Mesenchymal stem cell (in vitro differentiated cells and primary cell): ENCODE measurements at places on chromosomes 4 and X.

GRCh38 chr4:105129286-105130040, 17.2 kb upstream of the TET2 start:
- no peak for DNase-seq
- no peaks in the 10 kb centered on the region for H3K36me3 ChIP-seq
- no peak overlapping the region for H3K4me3 ChIP-seq
- no peaks in the 10 kb centered on the region for H3K4me1 ChIP-seq
- no peak overlapping the region for H3K27ac ChIP-seq

DNA sequence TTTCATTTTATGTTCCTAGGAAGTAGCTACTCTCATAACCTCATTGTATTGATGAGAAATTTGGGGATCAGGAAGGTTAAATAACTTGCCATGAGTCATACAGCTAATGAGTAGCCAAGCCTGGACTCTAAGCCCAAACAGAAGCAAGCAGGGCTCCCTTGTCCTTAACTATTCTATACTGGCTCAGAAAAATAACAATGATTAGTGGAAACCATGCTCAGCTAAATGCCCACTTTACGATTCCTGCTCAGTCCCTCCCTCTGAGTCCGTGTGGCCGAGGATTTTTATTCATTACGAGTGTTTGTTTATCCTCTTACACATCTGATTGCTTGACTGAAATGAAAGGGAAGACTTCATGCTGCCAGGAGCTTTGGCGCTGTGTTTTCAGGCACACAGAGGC, 100.9 kb downstream of the SLC34A2 start:
- no peaks in the 10 kb centered on the region for H3K36me3 ChIP-seq
- H3K4me3 ChIP-seq = no peak overlapping the region
- H3K27me3 ChIP-seq = no peaks in the 10 kb centered on the region
- H3K4me1 ChIP-seq = peaks cover 3% of the 10 kb centered on the region
- peak overlapping the region; percentile 18 for H3K27ac ChIP-seq

DNA sequence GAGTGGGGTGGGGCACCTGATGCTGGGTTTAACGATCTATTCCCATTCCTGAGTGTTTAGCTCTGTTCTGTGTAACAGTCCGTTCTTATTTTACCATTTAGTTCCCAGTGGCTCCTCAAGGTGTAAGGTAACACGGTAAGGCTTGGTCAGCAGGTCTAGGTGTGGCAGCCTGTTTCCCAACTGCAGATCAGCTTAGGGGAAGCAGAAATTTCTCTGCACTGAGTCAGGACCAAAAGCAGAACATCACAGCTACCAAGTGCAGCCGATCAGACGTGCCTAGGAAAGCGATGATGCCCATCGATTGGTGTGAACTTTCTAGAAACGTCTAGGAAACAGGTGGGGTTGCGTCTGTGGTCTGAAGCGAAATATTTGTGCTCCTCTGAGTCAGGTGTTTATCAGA, 240.1 kb downstream of the STIM2 start:
- H3K27me3 ChIP-seq = peaks cover 39% of the 10 kb centered on the region
- no peaks in the 10 kb centered on the region for H3K36me3 ChIP-seq
- H3K4me3 ChIP-seq = no peak overlapping the region
- DNase-seq = no peak
- no peak overlapping the region for H3K27ac ChIP-seq
- H3K4me1 ChIP-seq = no peaks in the 10 kb centered on the region

DNA sequence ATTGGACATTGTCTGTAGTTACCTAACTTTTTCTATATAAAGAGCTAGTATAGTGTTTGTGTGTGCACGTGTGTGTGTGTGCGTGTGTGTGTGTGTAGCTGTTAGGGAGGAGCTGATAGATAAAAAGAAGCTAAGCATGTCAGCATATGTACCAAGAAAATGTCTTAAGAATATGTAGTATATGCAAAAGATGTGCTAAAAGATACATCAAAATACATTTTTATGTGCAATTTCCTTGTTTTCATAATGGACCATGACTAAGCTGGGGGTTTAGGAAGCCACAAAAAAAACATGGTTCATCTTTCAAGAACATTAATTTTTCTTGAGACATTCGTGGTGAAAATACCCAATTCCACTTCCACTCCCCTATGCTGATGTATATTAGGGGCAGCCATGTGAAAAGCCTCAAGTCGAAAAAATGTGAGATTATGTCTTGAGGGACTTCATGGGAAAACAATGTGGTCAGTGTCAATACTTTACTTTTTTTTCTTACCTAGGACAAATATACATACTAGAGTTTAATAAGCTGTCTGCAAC, 1599.7 kb downstream of the ARAP2 start:
- no peaks in the 10 kb centered on the region for H3K4me1 ChIP-seq
- H3K27ac ChIP-seq = no peak overlapping the region
- DNase-seq = no peak
- H3K36me3 ChIP-seq = no peaks in the 10 kb centered on the region

- DNase-seq = no peak
- H3K36me3 ChIP-seq = no peaks in the 10 kb centered on the region
- H3K4me3 ChIP-seq = peak overlapping the region; percentile 50
- peaks cover 5% of the 10 kb centered on the region for H3K4me1 ChIP-seq
- H3K27ac ChIP-seq = no peak overlapping the region
These were observed 100.6 kb downstream of the NHS start for GRCh38 chrX:17475449-17476217.

DNA sequence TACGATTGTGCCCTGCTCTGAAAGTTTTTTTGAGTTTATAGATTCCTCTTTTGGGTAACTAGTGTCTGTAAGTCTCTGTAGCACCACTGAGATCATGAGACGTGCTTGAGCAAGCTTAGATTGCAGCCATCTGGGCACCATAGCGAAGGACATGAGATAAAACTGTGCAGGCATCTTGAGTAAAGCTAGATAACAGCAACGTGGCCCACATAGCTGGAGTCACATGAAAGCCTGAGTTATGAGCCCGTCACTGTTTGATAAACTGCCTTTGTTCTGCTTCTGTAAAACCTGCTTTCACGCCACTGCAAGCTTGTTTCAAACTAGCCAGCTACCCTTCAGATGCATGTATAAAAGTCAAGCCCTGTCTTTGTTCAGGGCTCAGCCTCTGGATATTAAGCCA, 359.1 kb upstream of the CXorf51A start:
- no peak overlapping the region for H3K4me3 ChIP-seq
- H3K4me1 ChIP-seq = no peaks in the 10 kb centered on the region
- DNase-seq = no peak
- no peaks in the 10 kb centered on the region for H3K27me3 ChIP-seq
- no peak overlapping the region for H3K27ac ChIP-seq

DNA sequence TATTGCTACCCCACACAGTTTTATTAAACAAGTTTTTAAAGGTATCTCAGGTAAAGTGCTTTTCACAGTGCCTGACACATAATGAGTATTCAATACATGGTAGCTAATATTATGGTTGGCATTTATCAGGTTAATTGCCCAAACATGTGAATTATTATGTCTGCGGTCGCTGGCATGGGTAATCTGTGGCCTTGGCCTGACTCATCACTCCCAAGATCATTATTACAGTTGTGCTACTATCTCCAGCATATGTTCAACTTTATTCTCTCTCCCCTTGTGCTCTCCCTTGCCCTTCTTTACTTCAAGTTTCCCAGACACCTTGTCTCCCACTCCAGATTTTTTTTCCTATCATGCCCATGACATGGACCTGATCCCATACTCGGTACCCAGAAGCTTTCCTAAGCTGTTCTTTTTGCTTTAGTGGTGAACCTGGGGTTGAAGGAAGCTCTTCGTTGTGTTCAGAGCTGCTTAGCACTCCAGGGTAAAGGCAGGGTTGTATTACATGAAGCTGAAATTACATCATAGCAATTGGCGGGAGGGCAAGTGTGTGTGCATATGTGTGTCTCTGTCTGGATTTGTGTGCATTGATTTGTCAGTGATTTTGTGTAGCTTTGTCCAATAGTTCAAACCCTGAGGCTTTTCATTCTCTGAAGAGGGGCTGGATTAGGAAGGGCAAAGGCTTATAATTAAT, 176.5 kb upstream of the NRK start:
- no peak overlapping the region for H3K27ac ChIP-seq
- no peaks in the 10 kb centered on the region for H3K27me3 ChIP-seq
- H3K4me1 ChIP-seq = no peaks in the 10 kb centered on the region
- no peak for DNase-seq
- no peak overlapping the region for H3K4me3 ChIP-seq
- H3K36me3 ChIP-seq = no peaks in the 10 kb centered on the region

- no peaks in the 10 kb centered on the region for H3K27me3 ChIP-seq
- H3K4me1 ChIP-seq = no peaks in the 10 kb centered on the region
- H3K4me3 ChIP-seq = no peak overlapping the region
- H3K27ac ChIP-seq = no peak overlapping the region
- H3K36me3 ChIP-seq = no peaks in the 10 kb centered on the region
These were observed 414.4 kb downstream of the AFF2 start for GRCh38 chrX:148914783-148915182.

GRCh38 chrX:5490786-5491563, 737.7 kb downstream of the NLGN4X start:
- no peaks in the 10 kb centered on the region for H3K36me3 ChIP-seq
- H3K27me3 ChIP-seq = no peaks in the 10 kb centered on the region
- no peaks in the 10 kb centered on the region for H3K4me1 ChIP-seq
- H3K4me3 ChIP-seq = no peak overlapping the region
- DNase-seq = no peak

- peaks cover 6% of the 10 kb centered on the region for H3K27me3 ChIP-seq
- DNase-seq = peak; percentile 97
- H3K36me3 ChIP-seq = peaks cover 5% of the 10 kb centered on the region
- H3K4me3 ChIP-seq = peak within 1 kb of the TSS; percentile 88
- peak within 1 kb of the TSS; percentile 98 for H3K27ac ChIP-seq
These were observed at the start of gene ASMTL for GRCh38 chrX:1452516-1453394. ASMTL (minus strand) TSS chrX:1452909; CDS start chrX:1452840, 69 bp downstream.

DNA sequence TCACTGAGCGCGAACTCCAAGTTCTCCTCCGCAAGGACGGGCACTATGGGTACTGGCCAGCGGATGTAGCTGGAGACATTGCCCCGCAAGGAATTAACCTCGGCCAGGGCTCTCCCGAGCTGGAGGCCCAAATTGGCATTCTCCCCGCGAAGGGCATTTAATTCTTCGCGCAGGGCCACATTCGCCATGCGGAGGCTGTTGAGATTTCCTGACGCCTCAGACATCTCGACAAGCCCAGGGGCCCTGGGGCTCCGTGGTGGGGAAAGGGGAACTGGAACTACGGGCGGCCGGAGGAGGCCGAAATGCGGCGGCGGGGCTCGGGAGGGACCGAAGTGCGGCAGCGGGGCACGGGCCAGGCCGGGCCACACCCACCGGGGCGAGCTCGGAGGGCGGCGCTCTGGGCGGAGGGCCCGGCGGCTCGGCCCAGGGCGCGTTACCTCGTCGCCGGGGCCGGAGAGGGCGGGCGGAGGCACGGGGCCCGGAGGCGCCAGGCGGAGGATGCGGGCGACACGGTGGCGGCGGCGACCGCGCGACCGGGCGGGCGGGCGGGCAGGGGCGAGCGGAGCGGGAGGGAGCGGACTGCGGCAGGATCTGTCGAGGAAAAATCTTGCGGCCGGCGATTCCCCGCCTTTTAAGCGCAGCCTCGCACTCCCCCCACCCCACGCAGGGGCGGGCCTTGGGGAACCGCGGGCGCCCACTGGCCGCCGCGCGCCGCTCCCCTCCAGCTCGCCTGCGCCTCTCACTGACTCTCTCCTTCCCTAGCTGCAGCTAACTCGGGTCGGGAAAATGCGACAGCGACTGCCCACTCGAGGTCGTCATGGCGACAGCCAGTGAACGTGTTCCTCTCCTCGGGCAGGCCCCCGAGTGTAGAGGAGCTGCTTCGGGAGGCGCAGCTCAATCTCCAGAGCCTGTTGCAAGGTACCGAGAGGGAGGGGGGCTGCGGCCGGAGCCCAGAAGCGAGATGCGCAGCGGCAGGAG, at the start of gene RTL5:
Gene RTL5 (minus strand): TSS at position 599 of the 978 bp plus-strand sequence.
- H3K27me3 ChIP-seq = peaks cover 51% of the 10 kb centered on the region
- peak; percentile 95 for DNase-seq
- peak within 1 kb of the TSS; percentile 61 for H3K4me3 ChIP-seq
- peaks cover 13% of the 10 kb centered on the region for H3K4me1 ChIP-seq
- peaks cover 13% of the 10 kb centered on the region for H3K36me3 ChIP-seq

DNA sequence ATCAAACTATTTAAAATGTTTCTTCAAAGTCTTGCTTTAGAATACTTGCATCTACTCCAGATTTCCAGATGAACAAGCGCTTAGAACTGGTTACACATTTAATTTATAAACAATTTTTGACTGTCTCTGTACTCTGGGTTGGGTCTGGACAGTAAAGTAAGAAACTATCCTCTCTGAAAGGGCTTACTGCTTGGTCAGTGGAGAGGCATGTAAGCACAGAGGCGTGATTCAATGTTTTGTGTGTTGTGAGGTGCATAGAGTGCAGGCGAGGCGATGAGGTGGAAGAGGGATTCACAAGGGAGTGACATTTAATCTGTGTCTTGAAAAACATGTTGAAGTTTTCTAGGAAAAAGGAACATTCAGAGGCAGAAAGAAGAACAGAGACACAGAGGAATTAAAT, 231.4 kb downstream of the VEGFC start:
- H3K36me3 ChIP-seq = no peaks in the 10 kb centered on the region
- H3K4me3 ChIP-seq = no peak overlapping the region
- peak; percentile 14 for DNase-seq
- H3K27ac ChIP-seq = no peak overlapping the region
- no peaks in the 10 kb centered on the region for H3K4me1 ChIP-seq

DNA sequence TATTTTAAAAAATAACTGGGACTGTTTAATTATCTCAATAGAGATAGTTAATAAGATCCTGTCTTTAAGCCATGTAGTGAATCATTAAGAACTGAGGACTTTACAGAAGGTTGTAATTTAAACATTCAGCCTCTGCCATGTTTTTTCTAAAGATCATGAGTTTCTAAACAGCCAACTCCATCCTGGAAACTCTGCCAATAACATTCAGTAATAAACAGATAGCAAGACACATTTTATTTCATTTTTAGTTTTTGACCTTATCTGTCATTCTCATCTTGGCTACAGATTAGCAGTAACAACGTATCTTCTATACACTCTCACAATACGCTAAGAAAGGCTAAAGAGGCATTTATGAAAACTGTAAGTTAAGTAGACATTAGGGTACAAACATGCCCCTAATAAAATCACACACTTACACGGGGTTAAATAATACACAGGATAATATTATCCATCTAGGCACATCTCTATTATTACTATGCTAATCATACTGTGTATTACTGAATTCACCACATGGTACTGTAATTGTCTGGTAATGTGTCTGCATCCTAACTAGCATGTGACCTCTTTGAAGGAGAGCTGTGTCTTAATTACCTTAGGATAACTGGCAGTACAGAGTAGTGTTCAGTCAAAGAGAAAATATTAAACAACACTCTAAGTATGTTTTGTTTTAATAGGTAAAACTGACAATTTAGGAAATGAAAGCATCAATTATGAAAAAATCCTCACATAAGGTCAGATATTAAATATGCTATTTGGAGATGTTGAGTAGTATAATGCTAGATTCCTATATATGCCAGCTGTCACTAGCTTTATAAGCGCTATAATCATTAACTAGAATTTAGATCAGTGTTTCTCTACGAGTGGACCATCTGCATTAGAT, 122.4 kb upstream of the NAP1L5 start:
- H3K27ac ChIP-seq = no peak overlapping the region
- no peaks in the 10 kb centered on the region for H3K4me1 ChIP-seq
- no peaks in the 10 kb centered on the region for H3K27me3 ChIP-seq
- peak overlapping the region; percentile 87 for H3K4me3 ChIP-seq
- DNase-seq = no peak
